Esophagus squamous epithelium (tissue), 5 donors: ENCODE measurements at places on chromosomes 2 and 18. TPM values are rescaled to one million over a fixed set of nuclear protein-coding genes. Genes with fewer than 3 reads are reported as not detected.

DNA sequence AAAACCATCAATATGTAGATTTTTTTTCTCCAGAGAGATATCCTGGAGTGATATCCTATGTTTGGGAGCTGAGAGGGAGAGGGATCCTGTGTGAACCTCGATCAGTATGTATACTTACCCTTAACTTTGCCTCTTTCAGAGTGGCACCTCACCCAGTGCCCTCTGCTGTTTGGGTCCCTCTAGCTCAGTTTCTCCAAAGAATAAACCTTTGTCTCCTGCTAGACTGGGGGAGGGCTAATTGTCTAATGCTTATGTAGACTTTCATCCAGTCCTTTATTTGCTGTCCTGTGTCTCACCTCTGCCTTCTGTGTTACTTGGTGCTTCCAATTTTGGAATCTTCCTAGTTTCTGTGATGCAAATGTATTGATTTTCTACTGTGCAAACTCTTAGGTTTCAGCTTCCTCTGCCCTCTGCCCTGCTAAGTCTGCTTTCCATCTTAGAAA, 48.4 kb downstream of the MTX2 start:
- no peak overlapping the region for H3K4me3 ChIP-seq
- DNase-seq = no peak

The TMEM163 gene
- 0.09 TPM for total RNA-seq

DNA sequence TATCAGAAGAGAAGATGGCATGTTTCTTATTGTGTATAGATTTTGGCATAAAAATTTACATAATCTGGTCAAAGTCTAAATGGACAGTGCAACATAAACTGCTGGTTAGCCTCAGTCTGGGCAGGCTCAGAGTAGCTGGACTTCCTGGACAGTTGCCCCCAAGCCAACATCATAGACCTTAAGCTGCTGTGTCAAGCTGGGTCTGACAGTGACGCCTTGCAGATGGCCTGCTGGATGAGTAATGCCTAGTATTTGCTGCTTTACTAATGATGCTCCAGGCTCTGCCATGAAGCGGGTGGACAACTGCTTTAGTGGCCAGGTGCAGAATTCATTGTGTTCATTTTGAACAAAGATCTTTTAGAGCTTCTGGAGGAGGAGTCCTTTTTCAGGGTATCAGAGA, 603.7 kb upstream of the ZEB2 start:
- no peaks in the 10 kb centered on the region for H3K27me3 ChIP-seq
- no peaks in the 10 kb centered on the region for H3K36me3 ChIP-seq
- no peak overlapping the region for H3K4me3 ChIP-seq
- no peak for DNase-seq
- no peaks in the 10 kb centered on the region for H3K4me1 ChIP-seq
- H3K27ac ChIP-seq = no peak overlapping the region

DNA sequence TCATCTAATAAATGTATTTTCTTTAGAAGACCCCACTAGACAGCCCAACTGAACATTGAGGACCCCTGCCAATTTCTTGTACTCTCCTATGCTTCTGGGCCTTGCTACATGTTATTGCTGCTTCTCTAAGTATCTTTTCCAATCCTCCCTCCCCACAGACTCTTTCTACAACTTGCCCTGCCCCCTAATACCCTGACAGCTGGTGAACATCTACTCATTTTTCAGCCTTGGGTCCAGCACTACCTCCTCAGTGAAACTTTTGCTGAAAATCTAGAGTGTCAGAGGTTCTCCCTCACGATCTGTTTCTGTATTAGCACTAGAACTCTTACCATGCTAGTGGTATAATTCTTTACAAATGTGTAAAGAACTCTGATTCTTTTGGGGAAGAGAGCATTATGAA, 106.8 kb upstream of the SIX3 start:
- no peaks in the 10 kb centered on the region for H3K36me3 ChIP-seq
- H3K4me3 ChIP-seq = no peak overlapping the region
- no peaks in the 10 kb centered on the region for H3K27me3 ChIP-seq
- H3K4me1 ChIP-seq = no peaks in the 10 kb centered on the region
- no peak overlapping the region for H3K27ac ChIP-seq
- no peak for DNase-seq

DNA sequence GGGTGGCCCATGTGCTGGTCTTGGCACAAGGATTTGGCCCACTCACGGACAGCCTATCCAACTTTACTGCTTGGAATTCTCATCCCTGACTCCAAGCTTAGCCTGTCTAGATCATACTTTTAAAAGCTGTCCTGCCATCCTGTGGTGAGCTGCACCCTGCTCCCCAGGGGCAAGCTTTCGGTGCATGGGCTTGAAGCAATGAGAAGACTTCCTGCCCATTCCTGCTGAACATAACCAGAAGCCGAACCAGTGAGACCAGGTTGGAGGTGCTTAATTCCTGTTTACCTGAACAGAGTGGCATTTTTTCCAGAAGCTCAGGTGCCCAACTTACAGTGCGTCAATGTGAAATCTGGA, 154.5 kb downstream of the ANTXR1 start:
- peak overlapping the region; percentile 11 for H3K27ac ChIP-seq
- DNase-seq = no peak
- H3K27me3 ChIP-seq = no peaks in the 10 kb centered on the region
- H3K36me3 ChIP-seq = no peaks in the 10 kb centered on the region

GRCh38 chr18:45974088-45974536, 7.0 kb upstream of the EPG5 start:
- no peak overlapping the region for H3K27ac ChIP-seq
- H3K36me3 ChIP-seq = no peaks in the 10 kb centered on the region
- DNase-seq = no peak
- H3K4me3 ChIP-seq = no peak overlapping the region

DNA sequence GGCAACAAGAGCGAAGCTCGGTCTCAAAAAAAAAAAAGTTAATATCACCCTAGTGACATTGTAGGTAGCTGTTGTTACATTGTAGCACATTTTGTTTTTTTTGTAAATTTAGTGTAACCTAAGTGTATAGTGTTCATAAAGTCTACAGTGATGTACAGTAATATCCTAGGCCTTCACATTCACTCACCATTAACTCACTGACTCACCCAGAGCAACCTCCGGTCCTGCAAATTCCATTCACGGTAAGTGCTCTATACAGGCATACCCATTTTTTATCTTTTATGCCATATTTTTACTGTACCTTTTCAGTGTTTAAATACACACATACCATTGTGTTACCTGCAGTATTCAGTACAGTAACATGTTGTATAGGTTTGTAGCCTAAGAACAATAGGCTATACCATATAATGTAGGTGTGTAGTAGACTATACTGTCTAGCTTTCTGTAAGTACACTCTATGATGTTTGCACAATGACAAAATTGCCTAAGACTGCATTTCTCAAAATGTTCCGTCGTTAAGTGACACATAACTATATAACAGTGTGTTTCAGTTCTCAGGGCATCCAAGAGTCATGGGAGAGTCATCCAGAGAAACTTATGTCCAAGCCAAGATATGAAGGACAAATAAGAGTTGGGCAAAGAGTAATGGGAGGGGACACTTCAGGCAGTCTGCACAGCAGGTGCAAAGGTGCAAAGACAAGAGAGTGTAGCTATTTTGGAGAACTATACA, 68.4 kb downstream of the TANK start:
- no peaks in the 10 kb centered on the region for H3K27me3 ChIP-seq
- no peak overlapping the region for H3K27ac ChIP-seq
- H3K36me3 ChIP-seq = no peaks in the 10 kb centered on the region
- no peak for DNase-seq

DNA sequence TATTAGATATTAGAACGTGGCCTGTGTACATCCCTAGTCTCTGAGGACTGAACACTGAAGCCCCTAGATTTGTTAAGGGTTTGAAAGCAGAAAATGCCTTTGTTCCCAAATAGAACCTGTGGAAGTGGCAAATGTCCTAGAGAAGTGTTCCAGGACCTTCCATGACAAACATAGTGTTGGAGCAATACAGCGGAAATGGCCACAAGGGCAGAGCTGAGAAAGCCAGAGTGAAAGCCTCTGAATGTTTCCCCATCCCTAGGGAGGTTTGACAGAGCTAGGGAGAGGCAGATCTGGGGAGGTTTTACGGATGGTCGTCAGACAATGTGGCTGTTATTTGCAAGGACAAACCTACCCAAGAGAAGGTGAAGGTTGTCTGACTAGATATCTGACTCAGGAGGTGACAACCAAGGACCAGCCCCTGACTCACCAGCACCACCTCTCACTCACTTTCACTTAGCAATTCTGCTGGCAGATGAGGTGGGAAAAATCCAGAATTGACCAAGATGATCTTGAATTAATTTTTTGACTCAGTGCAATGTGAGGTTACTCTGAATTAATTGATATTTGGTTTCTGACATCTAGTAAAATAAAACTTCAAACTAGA, 24.1 kb downstream of the RBM43 start:
- H3K27me3 ChIP-seq = no peaks in the 10 kb centered on the region
- no peaks in the 10 kb centered on the region for H3K36me3 ChIP-seq
- H3K4me3 ChIP-seq = no peak overlapping the region
- peaks cover 5% of the 10 kb centered on the region for H3K4me1 ChIP-seq

DNA sequence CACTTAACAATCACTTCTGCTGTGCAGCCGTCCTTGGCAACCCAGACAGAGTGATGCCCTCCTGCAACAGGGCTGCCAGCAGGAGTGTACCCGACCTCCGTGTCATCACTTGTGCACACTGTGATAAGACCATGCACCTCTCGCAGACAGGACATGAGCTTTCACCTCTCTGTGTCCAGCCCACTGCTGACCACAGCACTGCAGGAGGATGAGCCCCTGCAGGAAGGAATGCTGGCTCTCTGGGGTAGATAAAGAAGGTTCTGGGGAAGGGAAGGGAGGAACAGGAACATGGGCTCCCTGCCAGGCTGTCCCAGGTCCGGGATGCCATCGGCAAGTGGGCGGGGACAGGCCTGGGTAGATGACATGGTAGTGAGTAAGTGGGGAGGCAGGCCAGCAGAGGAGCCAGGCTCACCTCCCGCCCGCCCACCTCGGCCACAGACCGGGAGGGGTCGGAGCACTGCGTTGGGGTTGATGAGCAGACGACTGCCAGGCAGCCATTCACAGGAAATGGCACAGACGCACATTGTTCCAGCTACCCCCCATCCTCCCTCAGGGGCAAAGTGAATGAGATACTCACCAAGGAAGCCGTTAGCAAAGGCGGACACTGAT, 18.6 kb upstream of the COL6A3 start:
- no peak overlapping the region for H3K4me3 ChIP-seq
- no peak overlapping the region for H3K27ac ChIP-seq
- H3K36me3 ChIP-seq = no peaks in the 10 kb centered on the region
- H3K27me3 ChIP-seq = no peaks in the 10 kb centered on the region

The MC4R gene
- not detected for total RNA-seq

DNA sequence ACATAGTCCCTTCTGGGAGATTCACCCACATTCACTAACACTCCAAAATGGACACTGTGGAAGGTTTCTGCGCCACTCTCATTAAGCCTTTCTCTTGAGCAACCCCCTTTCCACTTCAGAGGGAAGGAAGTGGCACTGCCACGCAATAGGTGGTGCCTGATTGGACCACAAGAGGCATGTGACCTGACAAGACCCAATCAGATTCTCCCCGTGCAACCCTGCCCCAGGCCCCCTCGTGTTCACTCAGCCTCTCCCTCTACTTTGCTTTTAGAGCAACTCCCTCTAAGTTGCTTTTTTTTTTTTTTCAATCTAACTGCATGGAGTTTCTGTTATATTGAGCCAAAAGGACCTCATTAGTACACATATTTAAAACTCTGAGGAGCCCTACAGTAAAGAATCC, 158.0 kb downstream of the EN1 start:
- DNase-seq = no peak
- H3K4me1 ChIP-seq = no peaks in the 10 kb centered on the region
- no peaks in the 10 kb centered on the region for H3K27me3 ChIP-seq

DNA sequence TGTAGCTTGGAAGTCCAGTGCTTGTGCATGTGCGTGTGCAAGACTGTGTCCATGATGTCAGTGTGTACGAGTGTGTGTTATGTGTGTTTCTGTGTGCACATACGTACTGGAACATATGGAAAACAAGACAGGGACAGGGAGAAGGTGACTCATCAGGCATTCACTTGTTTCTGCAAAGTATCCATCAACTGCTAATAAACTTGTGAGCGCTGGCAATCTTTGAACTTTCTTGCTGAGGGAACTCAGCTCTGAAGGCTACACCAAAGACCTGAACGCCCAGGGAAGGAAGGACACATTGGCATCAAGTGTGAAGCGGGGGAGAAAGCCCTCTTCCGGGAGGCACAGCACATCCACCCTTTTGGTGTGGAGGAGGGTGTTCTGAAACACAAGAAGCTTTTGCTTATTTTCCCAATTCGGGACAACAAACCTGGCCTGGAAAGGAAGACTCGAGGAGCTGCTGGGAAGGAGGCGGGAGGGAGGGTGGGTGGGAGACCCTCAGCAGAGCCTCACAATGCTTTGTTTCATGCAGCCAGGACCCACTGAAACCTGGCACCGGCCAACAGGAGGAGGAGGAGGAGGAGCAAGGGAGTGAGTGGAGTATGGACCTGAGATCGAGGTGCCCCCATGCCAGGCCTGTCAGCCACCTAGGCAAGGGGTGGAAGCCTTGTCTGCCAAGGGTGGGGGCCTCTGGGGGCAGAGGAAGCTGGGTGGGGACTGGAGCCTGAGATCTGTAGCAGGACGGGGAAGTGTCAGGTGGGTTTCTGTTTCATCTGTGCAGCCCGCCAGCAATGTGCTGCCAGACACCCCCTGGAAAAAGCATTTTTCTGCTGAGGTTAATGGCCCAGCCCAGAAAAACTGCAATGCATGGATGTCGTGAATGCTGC, 26.8 kb downstream of the SMAD7 start:
- H3K36me3 ChIP-seq = no peaks in the 10 kb centered on the region
- no peak for DNase-seq
- peaks cover 82% of the 10 kb centered on the region for H3K4me1 ChIP-seq
- H3K27me3 ChIP-seq = no peaks in the 10 kb centered on the region
- no peak overlapping the region for H3K4me3 ChIP-seq
- H3K27ac ChIP-seq = peak overlapping the region; percentile 81

The TOGARAM2 gene
- total RNA-seq = 0.48 TPM

DNA sequence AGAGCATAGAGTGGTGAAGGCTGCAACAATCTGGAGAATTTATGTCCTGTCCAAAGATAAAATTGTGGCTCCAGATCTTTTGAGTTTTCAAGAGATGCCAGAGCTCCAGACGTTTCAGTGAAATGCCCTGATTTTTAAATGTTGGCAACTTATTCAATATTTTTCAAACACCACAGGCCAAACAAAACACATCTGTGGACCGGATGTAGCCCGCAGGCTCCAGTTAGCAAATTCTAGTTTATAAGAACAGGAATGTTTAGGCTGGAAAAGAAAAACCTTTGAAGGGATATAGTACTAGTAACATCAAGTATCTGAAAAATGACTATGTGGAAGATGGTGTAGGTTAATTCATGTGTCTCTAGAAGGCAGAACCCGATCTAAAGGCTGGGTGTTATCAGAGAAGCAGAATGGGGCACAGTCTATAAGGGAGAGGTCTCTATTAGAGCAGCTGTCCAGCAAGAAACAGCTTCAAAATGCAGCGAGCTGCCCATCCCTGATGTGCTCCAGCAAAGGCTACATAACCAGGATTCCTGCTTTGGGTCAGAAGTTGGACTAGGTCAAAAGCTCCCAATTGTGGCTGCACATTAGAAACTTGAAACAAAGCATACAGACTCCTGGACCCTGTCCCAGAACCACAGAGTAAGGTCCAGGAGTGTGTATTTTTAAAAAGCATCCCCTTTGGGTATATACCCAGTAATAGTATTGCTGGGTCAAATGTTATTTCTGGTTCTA, 105.9 kb downstream of the ANKRD44 start:
- no peak overlapping the region for H3K4me3 ChIP-seq
- peaks cover 6% of the 10 kb centered on the region for H3K4me1 ChIP-seq
- no peaks in the 10 kb centered on the region for H3K36me3 ChIP-seq
- DNase-seq = no peak
- H3K27me3 ChIP-seq = no peaks in the 10 kb centered on the region

GRCh38 chr2:64330281-64331113, 123.5 kb upstream of the LGALSL start:
- H3K27me3 ChIP-seq = no peaks in the 10 kb centered on the region
- no peak overlapping the region for H3K4me3 ChIP-seq
- peak; percentile 6 for DNase-seq
- peak overlapping the region; percentile 79 for H3K27ac ChIP-seq
